IPS-NIHi11 (cell line): ENCODE measurements at places on chromosomes 2 and 18.

DNA sequence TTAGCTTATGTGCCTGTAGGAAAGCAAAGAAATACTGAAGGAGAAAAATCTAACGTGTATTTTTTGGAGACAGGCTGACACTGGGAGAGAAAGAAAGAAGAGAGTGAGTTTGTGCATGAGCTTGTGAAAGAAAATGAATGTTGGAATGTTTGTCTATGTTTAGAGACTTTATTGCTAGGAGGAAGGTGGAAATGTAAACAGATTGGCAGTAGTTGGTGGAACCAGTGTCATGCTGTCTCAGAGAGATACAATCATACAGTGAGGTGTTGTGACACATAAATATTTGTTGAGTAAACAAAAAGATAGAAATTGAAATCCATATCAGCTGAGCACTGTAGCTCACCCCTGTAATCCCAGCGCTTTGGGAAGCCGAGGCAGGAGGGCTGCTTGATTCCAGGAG, 222.2 kb upstream of the MEIS1 start:
- DNase-seq: no peak

DNA sequence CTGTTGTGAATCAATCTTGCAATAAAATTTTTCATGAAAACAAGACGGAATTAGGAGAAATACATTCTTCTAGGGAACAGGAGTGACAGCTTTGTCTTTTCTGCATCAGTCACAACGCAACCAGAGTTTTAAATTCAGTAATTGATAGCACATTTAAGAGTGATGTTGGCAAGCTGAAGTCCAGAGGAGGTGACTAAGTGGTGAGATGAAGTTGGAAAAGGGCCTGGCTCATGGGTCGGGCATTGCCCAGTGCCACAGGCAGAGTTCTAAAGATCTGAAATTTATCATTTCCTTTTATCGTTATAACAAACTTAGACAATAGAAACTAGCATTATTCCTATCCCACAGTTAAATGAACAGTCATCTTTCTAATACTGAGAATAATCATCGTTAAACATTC, 764.6 kb upstream of the ZEB2 start:
- no peak for DNase-seq

- peak; percentile 71 for DNase-seq
These were observed 4.0 kb upstream of the WNT10A start for GRCh38 chr2:218876562-218877219.

GRCh38 chr2:180849851-180850250, 130.6 kb upstream of the UBE2E3 start:
- no peak for DNase-seq

DNA sequence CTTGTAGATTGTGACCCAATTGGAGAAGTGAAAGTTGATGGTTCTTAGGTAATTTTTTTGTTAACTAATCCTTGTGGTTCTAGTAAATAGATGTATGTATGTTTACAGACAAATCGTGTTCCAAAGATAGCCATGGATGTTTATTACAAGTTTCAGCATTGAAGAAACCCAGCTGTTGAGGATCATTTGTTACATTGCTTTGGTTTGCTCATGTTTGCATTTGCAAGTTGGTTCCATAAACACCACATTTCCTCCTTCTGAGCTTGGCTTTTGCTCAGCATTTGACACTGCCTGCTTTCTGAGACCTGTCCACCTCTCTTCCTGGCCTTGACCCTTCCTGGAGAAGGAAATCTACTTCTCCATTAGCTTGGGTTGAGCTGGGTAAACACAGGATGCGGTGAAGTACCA, 1.8 kb upstream of the CCDC68 start:
- no peak for DNase-seq

DNA sequence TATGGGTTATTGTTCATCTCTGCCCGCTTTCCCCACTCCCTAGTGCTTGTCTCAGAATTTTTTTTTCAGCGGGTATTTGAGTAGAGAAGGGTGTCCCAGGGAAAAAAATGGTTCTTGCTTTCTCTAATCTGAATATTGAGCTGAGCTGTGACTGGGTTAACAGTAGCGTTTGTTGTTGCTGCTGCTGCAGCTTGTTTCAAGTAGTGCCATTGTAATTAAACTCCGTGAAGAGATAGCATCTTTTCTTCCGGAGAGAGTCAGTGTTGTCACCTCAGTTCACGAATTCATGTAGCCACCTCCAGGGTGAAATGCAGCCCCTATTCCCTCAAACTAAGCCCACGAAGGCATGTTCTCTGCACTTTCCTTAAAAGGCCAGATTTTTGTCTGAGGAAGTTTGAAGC, 1.5 kb upstream of the AAK1 start:
- no peak for DNase-seq

DNA sequence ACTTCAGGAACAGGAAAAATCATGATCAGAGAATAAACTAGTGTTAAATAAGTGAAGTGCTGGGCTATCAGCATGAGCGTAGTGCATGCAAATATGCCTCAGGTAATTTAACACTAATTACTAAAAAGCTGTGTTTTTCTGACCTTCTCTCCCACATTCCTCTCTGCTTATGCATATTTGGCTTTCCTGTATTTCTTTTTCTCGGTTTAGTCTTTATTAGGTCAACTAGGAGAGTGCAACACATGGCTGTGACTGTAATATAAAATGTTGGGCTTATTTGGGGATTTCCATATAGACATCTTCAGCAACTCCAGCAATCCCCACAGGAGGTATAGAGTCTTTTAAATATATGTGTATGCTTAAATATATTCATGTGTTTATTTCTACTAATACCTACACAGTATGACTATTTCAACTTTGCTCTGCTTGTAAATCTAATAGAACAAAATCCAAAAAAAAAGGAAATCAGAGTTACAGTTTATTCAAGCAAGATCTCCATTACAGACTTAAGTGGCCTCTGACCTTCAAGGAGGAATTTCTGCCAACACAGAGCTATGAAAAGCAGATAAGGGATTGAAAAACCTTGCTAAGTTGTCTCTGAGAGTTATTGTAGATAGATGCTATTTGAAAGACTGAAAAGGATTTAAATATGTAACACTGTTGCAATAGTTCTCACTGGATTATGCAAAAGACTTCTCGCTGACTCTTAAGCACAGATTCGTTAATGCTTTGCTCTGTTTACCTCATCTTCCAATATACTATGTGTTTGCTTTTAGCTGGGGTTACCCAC, 359.5 kb upstream of the RGPD4 start:
- no peak for DNase-seq

DNA sequence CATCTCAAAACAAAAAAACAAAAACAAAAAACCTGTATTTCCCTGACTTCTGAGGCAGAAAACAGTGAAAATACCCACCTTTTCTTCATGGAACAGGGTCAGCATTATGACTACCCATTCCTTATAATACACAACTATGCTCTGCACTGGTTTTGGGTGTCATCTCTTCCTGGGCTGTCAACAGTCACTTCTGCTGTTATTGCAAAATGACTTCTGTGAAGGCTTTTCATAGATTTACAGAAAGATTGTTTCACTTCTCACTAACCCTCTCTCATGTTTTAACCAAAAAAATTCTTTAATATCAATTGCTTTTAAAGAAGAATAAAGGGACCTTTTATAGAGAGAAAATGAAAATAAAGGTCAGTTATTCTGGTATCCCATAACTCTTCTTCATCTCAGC, 26.5 kb upstream of the PIK3C3 start:
- DNase-seq: no peak

- DNase-seq: no peak
These were observed 644 bp downstream of the PTGR3 start for GRCh38 chr18:75208155-75208835.

GRCh38 chr18:48213791-48214190, 195.4 kb downstream of the ZBTB7C start:
- no peak for DNase-seq

DNA sequence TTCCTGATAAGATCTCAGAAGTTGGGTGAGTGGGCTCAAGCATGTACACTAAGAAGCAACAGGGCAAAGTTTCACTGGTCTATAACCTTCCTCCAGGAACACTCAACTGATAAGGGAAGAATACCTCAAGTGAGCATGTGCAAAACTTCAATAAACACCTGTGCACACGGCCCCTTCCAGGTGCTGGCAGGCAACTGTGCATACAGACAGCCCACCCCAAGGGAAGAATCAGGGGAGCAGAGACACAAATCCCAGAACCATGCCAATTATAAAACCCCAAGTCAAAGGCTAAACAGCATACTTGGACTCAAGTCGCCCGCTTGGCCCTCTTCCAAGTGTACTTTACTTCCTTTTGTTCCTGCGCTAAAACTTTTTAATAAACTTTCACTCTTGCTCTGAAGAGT, 85.9 kb upstream of the RTN4 start:
- DNase-seq: no peak

DNA sequence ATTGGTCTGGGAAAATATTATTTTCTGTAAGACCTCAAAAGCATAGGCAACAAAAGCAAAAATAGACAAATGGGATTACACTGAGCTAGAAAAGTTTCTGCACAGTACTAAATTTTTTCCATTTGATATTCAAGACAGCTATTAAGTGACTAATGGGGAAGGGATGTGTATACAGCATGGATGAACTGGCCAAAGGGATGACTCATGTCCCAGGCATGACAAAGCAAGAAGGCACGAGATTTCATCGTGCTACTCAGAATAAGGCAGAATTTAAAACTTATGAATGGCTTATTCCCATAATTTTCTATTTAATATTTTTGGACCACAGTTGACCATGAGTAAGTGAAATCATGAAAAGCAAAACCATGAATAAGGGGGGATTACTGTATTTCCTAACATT, 1250.1 kb upstream of the GYPC start:
- no peak for DNase-seq

DNA sequence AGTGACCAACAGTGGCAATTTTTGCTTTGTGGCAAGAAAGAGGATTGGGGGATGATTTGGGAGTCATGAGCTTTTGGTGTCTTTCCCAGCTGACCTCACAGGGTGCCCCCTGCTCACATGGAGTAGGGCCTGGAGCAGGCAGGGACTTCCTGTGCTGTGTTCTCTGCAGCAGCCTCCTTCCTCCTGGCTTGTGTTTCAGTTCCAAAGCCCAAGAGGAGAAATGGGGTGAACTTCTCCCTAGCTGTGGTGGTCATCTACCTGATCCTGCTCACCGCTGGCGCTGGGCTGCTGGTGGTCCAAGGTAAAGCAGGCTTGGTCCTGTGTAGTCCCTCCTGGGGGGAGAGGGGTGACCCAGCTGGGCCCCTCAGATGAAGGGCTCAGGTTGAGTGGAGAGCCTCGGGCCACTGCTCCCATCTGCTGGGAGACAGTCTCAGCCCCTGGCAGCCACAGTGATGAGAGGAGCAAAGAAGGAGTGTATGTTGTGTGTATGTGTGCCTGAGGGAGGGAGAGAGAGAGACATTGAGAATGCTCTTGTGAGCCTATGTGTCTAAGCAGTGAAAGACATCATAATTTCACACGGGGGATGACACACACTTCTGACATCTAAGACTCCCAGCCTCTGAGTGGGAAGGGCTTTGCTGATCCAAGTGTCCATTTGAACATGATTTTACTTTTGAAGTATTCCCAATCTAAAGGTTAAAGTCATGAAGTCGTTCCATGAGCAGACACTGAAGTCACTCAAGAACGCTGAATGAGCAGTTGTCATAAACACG, 27.2 kb downstream of the MARCO start:
- no peak for DNase-seq

GRCh38 chr2:75573145-75573878, 12.6 kb upstream of the EVA1A start:
- DNase-seq: no peak
